ENCODE measurements at places on chromosomes 11 and 22.

DNA sequence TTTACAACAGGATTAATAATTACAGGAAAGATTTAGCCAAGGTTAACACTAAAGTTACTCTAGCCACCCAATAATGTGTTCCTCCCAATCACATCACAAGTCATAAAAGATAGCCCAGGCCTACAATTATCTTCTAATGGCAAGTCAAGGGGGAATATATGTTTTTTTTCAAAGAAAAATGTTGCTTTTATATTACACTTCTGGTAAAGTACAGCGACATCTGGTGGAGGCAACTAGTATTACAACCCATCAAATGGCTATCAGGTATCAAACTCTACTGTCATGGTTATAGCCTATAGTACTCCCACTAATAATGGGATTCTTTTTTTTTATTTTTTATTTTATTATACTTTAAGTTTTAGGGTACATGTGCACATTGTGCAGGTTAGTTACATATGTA, 71.8 kb downstream of the XRRA1 start:
- no peak for DNase-seq

DNA sequence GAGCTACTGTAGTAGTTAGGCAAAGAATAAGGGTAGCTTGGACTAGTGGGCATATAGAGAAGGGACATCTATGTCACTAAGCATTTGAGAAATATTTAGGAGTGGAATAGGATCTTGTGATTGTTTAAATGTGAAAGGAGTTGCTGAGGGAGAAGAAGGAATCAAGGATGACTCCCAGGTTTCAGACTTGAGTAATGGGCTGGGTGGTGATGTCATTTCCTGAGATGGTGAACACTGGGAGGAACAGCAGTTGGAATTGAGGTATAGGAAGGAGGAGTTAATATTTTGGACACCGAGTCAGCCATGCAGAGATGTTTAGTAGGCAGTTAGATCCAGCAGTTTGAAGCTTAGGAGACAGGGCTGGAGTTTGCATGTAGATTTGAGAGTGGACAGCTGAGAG, 40.1 kb downstream of the REXO2 start:
- no peak for DNase-seq

DNA sequence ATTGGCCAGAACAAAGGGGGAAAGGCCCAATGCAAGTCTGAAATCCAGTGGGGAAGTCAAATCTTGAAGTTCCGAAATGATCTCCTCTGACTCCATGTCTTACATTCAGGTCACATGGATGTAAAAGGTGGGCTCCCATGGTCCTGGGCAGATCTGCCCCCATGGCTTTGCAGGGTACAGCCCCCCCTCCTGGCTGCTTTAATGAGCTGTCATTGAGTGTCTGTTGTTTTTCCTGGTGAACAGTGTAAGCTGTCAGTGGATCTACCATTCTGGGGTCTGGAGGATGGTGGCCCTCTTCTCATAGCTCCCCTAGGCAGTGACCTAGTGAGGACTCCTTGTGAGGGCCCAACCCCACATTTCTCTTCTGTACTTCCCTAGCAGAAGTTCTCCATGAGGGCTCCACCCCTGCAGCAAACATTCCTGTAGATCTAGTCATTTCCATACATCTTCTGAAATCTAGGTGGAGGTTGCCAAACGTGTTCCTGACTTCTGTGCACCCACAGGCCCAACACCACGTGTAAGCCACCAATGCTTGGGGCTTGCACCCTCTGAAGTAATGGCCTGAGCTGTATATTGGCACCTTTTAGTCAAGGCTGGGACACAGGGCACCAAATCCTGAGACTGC, 9.3 kb downstream of the CARD18 start:
- no peak for DNase-seq

- DNase-seq, result no peak
These were observed 127.4 kb downstream of the TTC17 start for GRCh38 chr11:43486141-43486540.

DNA sequence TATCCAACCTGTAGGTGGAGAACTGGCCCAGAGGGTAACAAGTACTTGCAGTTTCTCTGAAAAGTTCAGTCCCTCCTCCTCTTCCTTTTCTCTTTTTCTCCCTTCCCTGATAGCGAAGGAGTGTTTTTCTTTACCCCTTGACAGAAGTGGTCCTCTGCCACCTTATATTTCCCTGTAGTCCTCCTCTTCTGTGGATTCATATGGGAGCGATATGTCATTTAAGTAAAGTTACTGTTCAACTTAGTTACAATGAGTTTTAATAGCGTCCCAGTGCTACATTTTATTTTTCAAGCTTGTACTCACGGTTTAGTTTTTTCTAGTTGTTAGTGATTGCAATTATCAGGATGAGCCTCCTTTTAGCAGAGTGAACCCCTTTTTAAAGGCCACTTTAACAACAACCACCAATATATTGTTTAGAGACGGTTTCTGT, 1.4 kb downstream of the PCF11 start:
- DNase-seq, result no peak

GRCh38 chr11:68442433-68442832, 18.1 kb upstream of the PPP6R3 start:
- DNase-seq, result no peak

DNA sequence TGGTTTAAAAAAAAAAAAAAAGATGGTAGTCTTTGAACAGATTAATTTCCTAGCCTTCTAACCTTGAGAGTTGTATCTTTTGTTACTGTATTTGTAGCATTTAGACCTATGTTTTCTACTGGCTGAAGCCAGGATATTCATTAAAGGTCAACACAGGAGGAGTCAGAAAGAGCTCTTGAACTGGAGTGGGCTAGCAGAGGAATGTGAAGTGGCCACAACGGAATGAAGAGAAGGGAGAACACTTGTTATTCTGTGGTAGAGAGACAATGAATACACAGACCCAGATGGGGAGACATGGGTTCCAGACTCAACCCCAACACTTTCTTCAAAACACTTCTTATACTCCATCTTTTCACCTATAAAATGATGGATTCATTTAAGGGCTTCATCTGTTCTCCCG, 88.1 kb downstream of the RELT start:
- no peak for DNase-seq

DNA sequence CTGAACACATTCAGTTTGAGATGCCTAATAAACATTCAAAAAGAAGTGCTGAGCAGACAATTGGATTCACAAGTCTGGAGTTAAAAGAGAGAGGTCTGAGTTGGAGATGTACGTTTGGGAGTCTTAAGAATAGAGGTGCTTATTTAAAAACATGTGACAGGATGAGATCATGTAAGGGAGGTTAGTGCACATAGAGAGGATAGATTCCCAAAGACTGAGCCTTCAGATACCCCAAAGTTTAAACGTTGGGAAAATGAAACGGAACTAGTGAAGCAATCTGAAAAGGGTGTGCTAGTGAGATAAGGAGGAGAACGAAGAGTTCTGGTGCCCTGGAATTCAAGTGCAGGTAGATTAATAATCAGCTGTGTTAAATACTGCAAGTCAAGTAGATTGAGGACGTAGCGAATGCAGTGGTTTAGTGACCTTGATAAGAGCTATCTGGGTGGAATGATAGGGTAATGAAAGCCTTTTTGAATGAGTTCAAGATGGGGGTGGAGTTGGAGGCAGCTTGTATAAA, 63.7 kb downstream of the HIPK3 start:
- no peak for DNase-seq

DNA sequence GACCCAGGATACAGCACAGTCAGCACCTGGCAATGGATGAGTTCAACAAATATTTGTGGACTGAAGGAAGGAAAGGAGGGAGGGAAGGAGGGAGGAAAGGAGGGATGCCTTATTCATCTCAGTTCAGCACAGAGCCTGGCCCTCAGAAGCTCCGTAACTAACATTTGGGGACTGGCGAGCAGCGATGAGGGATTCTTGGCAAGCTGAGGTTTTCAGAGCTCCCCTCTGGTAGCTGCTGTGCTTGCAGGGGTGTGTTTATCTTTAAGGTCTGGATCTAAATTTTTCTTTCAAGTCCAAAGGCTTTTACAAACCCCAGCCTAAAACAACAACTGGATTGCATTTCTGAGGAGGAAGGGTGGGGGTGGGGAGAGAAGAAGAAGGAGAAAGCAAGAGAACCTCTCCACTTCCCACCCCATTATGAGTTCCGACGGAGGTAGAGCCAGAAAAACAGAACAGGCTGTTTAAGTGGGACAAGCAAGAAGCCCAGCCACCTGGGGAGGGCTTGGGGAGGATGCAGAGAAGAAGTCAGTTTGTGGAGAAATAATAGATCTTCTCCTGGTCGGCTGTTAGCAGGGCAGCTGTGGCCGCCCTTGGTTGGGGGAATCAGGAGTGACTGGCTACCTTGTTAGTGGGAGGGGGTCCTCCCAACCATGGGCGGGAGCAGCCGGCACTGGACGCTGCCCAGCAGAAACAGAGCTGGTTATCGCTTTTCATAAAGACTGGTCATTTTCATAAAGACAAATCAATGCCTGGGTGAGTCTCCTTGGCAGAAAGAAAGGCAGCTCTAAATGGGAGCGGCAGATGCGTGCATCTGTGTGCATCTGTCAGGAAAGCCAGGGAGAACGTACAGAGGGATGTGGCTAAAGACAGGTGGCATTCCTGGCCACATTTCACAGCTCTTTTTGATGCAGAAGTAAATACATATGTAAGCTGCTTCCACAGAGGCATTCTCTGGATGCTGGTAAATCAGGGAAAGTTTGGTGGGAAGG, 78.0 kb downstream of the TSPAN18 start:
- no peak for DNase-seq

DNA sequence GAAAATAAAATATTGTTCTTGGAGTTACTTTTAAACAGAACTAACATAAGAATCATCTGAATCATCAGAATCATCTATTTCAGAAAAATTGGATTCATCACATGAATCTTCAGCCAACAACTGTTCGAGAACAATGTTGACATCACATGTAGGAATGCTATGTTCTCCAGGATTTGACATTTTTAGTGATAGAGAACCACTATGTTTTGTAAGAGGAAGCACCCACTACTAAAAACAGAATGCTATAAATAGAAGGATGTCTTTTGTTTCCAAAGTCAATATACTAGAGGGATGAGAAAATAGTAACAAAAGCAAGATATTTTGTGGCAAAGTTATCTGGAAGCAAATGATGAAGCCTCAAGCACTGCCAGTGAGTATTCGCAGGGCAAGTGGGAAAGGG, 263.4 kb upstream of the DDI1 start:
- DNase-seq, result peak; percentile 88

GRCh38 chr11:1162491-1163311, 4.9 kb downstream of the MUC5AC start:
- no peak for DNase-seq

DNA sequence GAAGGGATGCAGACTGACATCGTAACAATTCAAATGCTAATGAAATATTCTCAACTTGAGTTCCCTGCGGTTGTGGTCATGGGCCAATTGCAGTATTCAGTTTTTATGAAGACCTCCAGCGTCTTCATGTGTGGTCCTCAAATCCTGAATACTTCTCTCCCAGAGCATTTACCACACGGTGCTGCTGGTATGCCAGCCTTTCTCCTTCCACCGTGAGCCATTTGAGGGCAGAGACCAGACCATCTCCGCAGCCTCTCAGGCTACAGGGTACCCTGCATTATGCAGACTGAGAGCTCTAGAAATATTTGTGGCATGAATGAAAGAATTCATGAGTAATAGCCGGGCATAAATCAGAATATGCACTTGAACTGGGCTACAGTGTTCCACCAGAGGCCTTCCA, 289.7 kb downstream of the ST3GAL4 start:
- DNase-seq, result no peak

GRCh38 chr11:61129639-61130523, 27.6 kb downstream of the CD5 start:
- DNase-seq, result peak; percentile 64

GRCh38 chr11:45959851-45960250, 37.4 kb downstream of the LARGE2 start:
- peak; percentile 80 for DNase-seq

DNA sequence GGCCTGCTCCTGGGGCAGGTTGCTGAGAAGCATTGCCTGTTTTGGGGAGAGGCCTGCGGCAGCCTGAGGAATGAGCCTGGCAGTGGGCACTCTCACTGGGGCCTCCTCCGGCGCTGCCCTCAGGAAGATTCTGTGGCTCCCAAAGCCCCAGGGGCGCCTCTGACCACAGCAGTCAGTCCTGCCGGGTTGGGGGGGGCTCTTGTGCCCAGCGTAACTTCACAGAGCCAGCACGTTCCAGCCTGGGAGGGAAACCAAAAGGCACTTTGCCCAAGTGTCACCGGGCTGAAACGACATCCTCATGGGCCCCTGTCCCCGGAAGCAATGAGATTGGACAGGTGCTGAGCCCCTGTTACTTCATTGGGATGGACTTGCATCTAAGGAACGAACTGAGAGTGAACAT, 4.3 kb upstream of the LRP5 start:
- no peak for DNase-seq

- no peak for DNase-seq
These were observed 538.9 kb upstream of the ANO5 start for GRCh38 chr11:21653951-21654421.

GRCh38 chr11:73969091-73969490, 13.6 kb downstream of the UCP2 start:
- no peak for DNase-seq

GRCh38 chr22:43300891-43301676, 42.1 kb downstream of the SCUBE1 start:
- no peak for DNase-seq

DNA sequence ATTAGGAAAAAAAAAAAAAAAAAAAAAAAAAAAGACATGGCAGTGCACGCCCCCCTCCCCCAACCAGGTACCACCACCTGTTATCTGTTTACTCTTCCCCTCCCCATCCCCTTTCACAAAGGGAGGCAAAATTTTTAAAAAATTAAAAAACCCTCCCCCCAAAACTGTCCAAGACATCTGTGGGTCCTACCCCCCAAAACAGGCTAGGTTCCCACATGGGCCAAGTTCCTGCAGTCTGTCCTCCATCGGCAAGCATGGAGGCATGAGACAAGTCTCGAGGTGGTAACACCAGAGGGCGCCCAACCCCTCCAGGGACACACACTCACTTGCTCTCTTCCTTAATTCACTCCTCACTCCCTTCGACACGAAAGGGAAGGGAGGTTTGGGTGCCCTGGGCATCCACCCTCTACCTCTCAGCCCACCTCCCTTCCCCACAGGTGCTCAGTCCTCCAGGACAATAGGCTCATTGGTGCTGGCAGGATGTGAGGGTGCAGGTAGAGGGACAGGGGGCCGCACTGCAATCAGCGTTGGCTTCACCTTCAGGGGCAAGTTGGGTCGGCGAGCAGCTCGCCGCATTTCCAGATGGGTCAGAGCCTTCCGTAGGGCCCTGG, 2.2 kb upstream of the TUT1 start:
- DNase-seq, result no peak

- no peak for DNase-seq
These were observed 565.0 kb upstream of the CNTN5 start for GRCh38 chr11:98455500-98456307.

DNA sequence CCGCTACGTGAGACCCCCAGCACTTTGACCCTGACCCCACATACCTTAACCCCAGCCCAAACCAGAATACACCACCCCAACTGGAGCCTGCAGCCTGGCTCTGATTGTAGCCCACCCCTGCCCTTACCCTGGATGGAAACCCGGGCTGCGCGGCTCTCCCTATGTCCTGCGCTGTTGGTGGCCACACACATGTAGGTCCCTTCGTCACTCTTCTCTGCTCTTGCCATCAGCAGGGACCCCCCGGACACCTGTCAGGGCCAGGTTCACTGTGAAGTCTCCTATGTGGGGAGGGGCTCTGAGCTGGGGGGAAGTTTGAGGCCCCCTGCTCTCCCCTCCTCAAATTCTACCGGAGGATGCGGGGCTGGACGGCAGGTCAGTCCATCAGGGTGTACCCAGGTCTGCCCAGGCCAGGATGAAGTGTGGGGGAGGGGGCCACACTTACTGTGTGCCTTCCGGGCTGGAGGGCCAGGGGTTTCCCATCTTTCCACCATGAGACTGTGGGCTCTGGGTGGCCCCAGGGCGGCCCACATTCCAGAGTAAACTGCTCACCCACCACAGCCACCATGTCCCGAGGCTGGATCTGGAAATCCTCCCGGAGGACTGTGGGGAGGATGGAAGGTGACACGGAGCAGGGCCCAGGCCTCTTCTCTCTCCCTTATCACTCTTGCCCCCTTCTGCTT, 1.5 kb downstream of the ROBO4 start:
- no peak for DNase-seq

All from GM04503 (cell line).